ENCODE measurements at places on chromosomes 5 and 9.

GRCh38 chr9:136942112-136942880 lies 2.2 kb downstream of the FBXW5 start:
- no peak for DNase-seq

GRCh38 chr9:20865347-20865746 lies 166.1 kb downstream of the HACD4 start:
- DNase-seq, result no peak

DNA sequence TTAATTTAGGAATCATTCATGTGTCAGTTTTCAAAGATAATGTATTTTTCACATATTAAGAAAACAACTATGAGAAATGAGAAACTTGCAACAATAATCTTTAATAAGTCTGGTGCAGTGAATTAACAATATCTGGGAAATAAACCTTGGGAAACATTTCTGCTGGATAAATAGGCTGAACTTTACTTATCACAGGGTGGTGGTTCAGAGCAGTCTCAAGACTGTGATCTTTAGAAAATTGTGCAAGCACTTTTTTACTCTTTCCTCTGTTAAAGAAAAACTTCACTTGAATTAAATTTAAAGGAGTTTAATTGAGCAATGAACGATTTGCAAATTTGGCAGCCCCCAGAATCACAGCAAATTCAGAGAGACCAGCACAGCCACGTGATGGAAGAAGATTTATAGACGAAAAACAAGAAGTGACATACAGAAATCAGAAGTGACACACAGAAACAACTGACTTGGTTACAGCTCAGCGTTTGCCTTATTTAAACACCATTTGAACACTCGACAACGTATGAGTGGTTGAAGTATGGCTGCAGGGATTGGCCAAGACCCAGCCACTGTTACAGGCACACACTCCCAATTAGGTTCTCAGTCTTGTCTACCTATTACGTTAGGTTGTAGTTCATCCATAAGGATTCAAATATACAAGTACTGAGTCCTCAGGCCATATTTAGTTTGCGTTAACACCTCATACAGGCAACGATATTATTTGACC lies 631.9 kb downstream of the SLCO4C1 start:
- no peak for DNase-seq

- DNase-seq, result no peak
Measured at GRCh38 chr9:3415906-3416305, 109.9 kb downstream of the RFX3 start.

DNA sequence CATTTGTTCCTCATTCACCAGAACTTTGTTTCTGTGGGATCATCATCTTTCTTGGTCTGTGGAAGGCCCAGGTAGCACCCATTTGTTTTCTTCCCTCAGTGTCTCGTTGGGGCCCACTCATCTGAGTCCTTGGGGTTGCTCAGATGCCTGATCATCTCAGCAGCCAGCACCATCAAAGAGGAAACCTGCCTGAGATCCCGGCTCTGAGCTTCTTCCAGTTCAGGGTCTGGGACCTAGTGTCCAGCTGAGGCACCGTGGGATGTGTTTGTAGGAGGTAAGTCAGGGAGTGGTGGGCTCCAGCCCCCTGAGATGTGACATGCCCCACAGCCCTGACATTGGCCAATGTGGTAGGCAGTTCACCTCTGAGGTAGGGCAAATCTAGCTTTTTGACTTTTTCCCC lies 9.4 kb upstream of the CD180 start:
- DNase-seq, result peak; percentile 49

- DNase-seq, result no peak
Measured at GRCh38 chr5:179301376-179301775, 43.9 kb downstream of the ADAMTS2 start.

DNA sequence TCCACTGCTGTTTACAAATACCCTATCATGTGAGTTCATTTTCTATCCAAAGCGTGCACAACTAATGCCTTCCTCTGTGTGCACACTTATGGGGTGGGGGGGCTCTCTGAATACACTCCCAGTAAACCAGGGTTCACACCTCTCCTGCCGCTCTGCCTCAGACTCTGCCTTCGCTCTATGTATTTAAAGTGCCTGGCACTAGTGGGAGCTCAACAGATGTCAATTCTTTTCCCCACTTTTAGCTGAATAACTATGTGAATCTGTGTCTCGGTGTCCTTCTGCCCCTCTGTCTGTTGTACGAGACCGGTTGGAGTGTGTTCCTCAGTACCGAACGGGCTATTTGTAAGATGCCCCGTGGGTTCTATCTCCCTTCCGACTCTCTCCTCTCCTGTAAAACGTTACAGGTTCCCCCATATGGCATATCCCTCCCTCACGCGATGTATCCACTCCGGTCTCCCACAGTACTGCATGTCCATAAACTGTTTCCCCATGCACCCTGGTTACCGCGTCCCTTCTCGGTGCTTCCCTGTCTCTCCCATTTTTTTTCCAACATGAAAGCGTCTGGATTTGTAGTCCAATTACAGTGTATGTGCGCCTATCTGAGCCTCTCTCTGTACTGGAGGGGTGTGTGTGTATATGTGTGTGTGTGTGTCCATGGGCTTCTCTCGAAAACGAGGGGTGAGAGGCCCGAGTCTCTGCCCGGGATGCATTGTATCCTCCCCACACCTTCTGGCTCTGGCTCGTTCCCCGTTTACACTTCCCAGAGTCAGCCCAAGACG lies 1.6 kb downstream of the ELL2 start:
- no peak for DNase-seq

GRCh38 chr5:14168793-14169262 lies 25.7 kb downstream of the TRIO start:
- DNase-seq, result no peak

GRCh38 chr5:14450742-14451141 lies 130.8 kb upstream of the OTULINL start:
- no peak for DNase-seq

DNA sequence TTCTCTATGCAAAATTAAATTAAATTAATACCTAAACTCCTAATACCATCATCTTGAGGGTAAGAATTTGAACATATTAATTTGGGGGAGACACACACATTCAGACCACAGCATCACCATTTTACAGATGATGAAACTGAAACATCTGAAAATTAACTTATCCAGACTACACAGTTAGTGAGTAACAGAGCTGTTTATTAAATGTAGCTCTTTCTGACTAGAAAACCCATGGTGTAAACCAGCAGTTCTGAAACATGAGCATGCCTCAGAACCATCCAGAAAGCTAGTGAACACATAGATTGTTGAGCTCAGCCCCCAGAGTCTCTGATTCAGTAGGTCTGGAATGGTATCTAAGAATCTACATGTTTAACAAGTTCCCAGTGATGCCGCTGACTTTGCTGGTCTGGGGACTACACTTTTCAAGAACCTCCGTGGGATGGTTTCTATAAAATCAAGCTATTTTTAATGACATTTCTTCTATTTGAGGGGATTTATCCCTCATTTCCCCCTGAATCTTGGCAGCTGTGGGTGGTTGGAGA lies 113.5 kb downstream of the RORB start:
- DNase-seq, result no peak

GRCh38 chr5:111227801-111228200 lies 3.6 kb downstream of the CAMK4 start:
- DNase-seq, result peak; percentile 43

DNA sequence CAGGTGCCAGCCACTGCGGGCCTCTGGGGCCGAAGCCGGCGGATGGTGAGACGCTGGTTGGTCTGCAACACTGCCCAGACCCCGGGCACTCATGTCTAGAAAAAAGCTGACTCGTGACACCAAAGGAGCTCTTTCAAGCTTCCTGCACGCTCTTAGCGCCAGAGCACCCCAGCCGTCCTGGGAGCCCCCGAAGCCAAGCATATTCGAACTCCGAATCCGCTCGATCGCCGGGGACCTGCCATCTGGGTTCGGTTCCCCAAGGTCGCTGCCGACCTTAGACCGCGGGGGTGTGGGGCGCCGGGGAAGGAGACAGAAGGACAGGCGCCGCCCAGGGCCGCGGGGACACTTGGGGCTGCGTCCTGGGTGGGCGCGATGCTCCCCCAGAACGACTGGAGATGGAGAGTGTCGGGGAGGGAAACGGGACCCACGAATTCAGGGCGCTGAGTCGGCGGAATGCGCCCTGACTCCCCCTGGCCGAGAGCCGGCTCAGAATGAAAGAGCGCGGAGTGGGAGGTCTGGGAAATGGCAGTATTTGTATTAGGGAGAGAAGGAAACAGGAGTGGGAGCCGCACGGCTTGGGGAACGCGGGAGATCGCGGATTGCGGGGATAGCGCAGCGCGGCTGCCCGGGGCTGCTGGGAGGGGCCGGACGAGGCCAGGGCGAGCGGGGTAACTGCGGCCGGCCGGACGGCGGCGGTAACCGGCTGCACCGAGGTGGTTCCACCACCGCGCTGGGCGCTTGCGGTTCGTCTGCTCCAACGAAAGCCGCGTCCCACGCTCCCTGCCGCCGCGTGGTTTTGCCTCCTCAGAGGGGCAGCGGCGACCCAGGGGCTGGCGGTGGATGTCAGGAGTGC lies 20.1 kb upstream of the MARCHF6 start:
- no peak for DNase-seq

DNA sequence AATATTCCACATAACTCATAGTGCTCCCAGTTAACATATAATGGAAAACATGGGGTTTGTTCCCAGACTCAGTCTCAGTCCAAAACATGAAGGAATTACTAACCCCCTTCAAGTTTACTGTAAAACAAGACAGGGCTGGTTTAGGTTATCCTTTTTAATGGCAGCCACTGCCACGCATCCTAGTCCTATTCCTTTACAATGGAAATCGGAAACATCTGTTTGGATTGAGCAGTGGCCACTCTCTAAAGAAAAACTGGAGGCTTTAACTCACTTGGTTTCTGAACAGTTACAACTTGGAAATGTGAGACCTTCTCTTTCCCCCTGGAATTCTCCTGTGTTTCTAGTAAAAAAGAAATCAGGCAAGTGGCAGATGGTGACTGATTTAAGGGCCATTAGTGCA lies 609.9 kb upstream of the ACO1 start:
- DNase-seq, result no peak

DNA sequence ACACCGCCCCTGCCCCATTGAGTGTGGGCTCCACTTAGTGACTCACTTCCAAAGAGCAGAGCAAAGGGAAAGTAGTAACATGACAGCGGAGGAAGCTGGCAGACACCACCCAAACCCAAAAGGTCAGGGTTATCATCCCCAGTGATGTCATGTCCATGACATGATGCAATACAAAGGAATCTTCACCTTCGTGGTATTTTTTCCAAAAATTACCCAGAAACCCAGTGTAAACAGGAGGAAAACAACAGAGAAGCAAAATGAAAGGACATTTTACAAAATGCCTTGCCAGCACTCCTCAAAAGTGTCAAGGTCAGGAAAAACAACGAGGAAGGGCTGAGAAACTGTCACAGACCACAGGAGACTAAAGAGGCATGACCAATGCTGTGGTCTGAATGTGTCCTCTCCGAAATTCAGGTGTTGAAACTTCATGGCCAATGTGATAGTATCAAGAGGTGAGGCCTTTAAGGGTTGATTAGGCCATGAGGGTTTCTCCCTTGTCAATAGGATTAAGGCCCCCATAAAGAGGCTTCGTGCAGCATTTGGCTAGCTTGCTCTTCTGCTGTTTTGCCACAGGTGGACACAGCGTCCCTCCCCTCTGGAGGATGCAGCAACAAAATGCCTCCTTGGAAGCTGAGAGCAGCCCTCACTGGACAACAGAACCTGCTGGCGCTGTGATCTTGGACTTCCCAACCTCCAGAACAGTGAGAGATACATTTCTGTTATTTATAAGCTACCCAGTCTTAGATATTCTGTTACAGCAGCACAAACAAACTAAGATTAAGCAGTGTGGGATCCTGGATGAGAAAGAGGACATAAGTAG lies 30.5 kb upstream of the MED10 start:
- DNase-seq, result no peak

- DNase-seq, result peak; percentile 27
Measured at GRCh38 chr9:84140535-84141101, 160.0 kb downstream of the RMI1 start.

- peak; percentile 63 for DNase-seq
Measured at GRCh38 chr9:96874947-96875460, 20.7 kb upstream of the ZNF782 start.

DNA sequence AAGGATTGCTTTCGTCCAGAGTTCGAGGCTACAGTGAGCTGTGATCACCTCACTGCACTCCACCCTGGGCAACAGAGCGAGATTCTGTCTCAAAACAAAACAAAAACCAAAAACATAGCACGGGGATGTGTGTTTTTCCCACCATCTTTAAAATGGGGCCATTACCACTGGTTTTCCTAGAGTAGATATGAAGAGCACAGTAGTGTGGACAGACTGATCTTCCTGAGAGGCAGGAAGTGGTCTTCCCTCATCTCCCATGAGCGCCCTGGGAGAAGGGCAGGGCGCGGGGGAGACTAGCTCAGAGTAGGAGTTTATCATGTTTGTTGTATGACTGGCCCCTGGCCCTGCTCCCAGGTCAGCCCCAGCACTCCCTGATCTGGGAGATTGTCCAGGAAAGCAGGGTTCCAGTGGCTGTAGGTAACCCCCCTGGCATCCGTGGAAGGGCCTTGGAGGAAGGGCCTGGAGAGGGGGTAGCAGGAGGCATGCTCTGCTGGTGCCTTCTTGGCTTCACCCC lies 2.3 kb downstream of the SUSD3 start:
- peak; percentile 44 for DNase-seq

GRCh38 chr9:105621001-105621400 lies 41.3 kb upstream of the TAL2 start:
- DNase-seq, result no peak

DNA sequence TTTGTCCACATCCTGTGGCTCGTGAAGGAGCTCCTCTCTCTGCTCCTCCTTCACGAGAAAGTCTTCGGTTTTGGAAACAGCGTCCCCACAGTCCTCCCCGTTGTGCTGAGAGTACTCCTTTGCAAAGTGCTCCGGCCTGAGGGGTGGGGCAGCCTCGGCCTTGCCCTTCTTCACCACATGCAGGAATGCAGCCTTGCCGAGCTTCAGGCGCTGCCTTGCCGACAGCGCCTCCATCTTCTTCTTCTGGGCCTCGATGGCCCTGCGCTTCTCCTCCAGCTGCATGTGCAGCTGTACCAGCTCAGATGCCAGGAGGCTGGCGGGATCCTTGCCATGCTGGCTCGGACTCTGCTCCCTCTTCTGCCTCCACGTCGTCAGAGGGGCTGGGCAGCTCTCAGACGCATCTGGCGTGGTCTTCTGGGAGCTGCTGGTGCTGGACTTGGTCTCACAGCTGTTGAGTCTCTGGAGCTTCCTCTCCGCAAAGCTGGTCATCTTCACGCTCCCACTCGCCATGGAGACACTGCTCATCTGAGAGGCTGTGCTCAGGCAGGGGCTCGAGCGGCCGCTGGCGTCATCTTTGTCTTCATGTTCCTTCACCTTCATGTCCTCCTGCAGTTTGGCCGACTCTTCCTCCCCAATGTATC lies 85.5 kb downstream of the CAMSAP1 start:
- no peak for DNase-seq

DNA sequence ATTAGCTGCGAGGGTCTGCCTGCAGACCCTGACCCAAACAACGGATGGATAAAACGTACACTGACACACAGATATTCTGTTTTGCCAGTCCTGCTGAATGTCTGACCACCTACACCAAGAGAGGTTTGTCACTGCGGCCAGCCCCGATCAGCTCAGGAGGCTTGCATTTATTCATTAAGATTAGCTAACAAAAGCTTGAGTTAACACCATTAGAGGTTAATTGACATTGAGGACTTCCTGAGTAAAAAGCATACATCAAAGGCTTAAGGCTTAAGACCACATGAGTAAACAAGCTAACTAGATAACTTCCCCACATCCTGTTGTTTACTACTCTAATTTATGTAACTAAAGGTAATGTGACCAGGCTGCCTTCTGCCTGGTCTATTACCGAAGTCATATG lies 198.1 kb upstream of the TRPC7 start:
- DNase-seq, result no peak

All from activated CD4-positive, alpha-beta memory T cell treated with anti-CD3 and anti-CD28 coated beads for 36 hours (primary cell).